ENCODE measurements at places on chromosomes 3 and 15. TPM values are rescaled to one million over a fixed set of nuclear protein-coding genes. Genes with fewer than 3 reads are reported as not detected.

DNA sequence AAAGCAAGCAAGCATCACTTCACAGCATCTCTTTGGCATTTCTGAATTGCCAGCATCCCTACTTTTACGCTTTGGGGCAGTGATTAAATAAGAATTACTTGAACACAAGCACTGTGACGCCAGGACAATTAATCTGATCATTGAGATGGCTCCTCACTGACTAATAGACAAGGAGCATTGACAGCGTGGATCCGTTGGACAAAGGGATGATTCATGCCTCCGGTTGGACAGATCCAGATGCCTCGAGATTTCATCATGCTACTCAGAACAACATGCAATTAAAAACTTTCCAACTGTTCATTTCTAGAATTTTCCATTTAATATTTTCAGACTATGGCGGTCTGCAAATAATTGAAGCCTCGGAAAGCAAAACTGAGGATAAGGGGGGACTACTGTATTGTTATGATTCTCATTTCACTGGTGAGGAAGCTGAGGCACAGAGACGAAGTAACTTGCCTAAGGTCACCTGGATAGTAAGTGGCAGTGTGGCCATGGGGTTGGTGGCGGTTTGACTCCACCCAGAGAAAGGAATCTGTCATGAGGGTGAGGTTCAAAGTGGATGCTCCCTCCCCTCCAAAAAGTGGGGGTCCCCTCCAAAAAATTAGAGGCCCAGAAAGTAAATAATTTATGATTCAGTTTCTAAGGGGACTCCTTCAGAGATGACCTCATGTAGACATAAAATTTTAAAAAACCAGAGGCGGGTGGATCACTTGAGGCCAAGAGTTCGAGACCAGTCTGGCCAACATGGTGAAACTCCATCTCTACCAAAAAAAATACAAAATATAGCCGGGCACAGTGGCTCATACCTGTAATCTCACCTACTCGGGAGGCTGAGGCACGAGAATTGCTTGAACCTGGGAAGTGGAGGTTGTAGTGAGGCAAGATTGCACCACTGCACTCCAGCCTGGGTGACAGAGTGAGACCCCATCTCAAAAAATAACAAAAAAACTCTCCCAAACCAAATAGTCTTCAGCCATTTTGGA lies 12.3 kb upstream of the PGPEP1L start:
- no peak for DNase-seq

DNA sequence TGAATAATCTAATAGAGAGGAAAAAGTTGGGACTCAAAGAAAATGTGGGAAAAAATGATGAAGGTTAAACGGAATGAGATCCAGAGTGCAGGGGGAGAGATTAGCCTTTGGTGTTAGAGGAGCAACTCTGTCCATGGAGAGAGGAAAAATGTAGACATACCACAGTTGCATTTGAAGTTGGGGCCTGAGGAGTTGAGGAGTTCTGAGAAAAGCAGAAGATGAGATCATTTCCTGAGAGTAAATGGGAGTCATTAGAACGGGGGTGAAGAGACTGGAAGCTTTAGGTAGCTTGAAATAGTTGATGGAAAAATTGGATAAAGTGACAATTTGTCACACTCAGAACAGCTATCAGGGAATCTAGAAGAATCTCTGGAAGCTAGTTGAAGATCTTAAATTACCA lies 7.3 kb downstream of the CCR5AS start:
- DNase-seq: no peak

- DNase-seq: peak; percentile 37
Measured at GRCh38 chr15:51776952-51777569, 25.7 kb downstream of the TMOD2 start.

GRCh38 chr3:160126051-160126450 lies 99.2 kb upstream of the C3orf80 start:
- no peak for DNase-seq

The LTK gene
- 7.3 TPM for polyA plus RNA-seq

DNA sequence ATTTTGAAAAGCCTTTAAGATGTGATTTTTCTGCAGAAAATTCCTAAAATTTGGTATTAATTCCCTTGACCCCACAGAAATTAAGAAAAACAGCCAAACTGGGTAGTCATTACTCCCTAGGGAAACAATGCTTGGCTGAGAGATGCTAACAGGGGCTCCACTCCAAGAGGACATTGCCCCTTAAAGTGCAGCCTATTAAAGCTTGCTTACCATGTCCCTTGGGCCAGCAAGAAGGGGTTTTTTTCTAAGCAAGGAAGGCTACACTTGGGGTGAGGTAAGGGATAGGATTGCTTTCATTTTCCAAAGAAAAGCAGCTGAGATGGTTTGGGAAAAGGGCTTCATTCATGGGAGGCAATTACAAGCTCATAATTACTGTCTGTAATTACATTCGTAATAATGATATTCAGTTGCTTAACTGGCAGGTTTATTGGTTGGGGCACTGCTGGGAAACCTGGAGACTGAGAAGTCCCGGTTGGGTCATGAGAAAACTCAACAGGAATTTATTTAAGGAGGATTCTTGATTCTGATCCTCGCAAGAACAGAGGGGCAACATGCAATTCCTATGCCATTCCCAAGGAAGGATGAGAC lies 247.5 kb downstream of the NR1D2 start:
- no peak for DNase-seq

GRCh38 chr3:95815828-95816227 lies 998.6 kb upstream of the EPHA6 start:
- no peak for DNase-seq

GRCh38 chr15:97235611-97235985 lies 724.9 kb upstream of the ARRDC4 start:
- no peak for DNase-seq

DNA sequence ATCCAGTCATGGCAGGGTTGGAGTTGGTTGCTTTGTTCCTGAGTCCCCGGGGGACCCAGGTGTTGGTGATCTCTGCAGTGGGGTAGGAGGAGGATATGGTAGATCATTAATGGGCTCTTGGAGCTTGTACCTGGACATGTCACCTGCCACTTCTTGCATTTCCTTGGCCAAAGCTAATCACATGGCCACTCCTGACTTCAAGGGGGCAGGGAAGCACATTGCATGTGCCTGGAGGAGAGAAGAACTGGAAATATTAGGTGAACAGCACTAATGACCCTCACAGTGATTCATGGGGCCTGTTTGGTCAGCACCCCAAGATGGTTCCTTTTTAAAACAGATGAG lies 87.1 kb upstream of the MYZAP start:
- DNase-seq: no peak

DNA sequence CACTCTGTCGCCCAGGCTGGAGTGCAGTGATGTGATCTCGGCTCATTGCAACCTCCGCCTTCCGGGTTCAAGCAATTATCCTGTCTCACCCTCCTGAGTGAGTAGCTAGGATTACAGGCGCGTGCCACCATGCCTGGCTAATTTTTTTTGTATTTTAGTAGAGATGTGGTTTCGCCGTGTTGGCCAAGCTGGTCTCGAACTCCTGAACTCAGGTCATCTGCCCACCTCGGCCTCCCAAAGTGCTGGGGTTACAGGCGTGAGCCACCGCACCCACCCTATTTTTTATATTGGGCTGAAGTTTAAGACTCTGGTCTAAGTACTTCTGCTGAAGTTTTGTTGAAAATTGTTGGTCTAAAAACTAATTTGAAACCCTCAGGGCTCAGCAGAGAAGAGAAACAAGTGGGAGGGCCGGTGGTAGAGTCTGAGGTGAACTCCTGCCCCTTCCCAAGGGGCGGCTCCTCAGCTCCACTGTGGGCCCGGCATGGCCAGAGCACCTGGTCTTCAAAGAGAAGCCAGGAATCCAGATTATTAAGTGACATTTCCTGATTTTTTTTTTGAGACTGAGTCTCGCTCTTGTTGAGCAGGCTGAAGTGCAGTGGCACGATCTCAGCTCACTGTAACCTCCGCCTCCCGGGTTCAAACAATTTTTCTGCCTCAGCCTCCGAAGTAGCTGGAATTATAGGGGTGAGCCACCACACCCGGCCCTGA lies 4.0 kb downstream of the HDAC11 start:
- DNase-seq: no peak

The LMLN gene
- polyA plus RNA-seq: 2.4 TPM

GRCh38 chr3:48187579-48188265 lies 495 bp downstream of the CDC25A start:
- DNase-seq: peak; percentile 20

DNA sequence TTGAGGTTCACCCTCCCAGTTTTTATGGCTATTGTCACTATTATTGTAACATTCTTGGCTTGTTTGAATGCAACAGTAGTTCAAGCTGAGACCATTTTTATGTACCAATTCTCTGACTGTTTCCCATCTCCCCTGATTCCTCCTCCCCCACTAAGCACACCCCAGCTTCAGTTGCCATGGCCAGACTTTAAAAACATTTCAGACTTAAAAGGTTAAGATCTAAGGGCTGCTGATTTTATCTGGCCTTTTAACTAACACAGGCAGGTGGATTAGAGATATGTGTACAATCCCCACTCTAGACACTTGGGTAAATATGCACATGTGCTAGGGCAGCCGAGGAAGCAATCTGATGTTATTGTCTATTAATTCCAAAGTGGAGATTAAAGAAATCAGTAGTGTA lies 386.3 kb upstream of the NR2F2 start:
- no peak for DNase-seq

- no peak for DNase-seq
Measured at GRCh38 chr3:138861798-138862197, 27.1 kb upstream of the PIK3CB start.

The RTP1 gene
- polyA plus RNA-seq: not detected

GRCh38 chr3:62602987-62603386 lies 229.6 kb upstream of the FEZF2 start:
- no peak for DNase-seq
